CD14-positive monocyte (primary cell): ENCODE measurements at places on chromosomes 16 and 17. TPM values are rescaled to one million over a fixed set of nuclear protein-coding genes. Genes with fewer than 3 reads are reported as not detected.

- DNase-seq, result no peak
These were observed 11.3 kb downstream of the WWP2 start for GRCh38 chr16:69773260-69773947.

The HMOX2 gene
- 33.2 TPM for polyA plus RNA-seq

The SPATA32 gene
- polyA plus RNA-seq, result not detected

The RAMP2 gene
- polyA plus RNA-seq, result not detected

DNA sequence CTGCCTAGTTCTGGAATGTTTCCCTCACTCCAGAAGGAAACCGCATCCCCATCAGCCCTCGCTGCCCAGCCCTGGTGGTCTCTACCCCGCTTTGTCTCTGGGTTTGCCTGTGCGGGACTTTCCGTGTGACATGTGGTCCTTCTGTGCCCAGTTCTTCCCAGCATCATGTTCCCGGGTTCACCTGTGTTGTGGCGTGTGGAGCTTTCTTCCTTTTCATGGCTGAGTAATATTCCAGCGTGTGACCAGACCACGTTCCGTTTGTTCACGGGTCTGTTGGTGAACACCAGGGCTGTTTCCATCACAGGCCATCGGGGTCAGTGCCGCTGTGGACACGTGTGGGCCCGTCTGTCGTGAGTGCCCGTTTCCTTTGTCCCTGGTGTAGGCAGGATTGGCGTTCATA is 32.1 kb downstream of the CACNA1H start:
- DNase-seq, result no peak

GRCh38 chr16:67391424-67392300 is 1.6 kb downstream of the TPPP3 start:
- peak; percentile 16 for DNase-seq

- no peak for DNase-seq
These were observed 4.5 kb upstream of the MEIOB start for GRCh38 chr16:1876468-1876867.

DNA sequence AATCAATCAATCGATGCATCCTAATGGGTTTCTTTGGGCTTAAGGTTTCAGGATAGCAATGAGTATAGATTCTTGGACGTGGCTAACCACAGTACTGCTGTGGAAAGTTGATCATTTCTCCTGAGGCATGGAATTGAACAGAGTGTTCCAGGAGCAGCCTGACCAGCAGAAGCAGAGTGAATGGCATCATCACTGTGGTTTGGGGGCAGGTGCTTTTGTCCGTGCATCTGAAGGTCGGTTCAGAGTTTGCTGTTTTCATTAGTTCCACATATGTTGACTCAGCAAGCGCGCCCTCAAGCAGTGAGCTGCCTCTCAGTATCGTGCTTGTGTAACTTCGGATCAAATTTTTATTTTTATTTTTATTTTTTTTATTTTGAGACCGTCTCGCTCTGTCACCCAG is 24.9 kb downstream of the KIAA0513 start:
- no peak for DNase-seq

DNA sequence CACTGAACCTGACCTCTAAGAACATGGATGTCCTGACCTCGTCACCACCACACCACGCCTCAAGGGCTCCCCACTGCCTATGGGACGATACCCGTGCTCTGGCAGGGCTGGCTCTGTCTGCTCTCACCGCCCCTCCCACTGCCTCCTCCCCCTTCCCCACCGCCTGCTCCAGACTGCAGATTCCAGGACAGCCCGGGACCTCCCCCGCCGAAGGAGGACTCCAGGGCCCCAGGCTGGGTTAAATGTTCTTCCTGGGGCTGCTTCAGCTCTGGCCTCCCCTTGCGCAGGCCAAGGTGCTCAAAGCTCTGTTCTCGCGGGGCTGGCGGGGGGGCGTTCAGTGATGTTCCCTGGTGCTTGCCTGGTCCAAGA is 3.1 kb downstream of the NPW start:
- peak; percentile 37 for DNase-seq

DNA sequence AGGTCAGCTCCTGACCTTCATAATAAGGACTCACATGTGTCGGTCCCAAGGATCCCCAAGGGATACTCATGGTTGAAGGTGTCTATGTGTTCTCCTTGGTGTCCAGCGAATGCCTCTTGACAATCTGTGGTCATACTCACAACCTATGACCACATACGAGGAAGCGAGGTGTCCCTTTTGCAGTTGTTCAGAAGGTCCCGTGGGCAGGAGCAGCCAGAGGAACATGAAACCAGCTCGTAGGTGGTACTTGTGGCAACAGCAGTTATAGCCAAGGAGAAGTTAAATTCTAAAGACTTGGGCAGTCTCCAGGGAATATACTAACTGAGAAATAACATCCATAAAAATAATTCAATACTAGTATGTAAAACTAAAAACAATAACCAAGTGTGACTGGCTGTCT is 685.3 kb downstream of the WWOX start:
- DNase-seq, result no peak

DNA sequence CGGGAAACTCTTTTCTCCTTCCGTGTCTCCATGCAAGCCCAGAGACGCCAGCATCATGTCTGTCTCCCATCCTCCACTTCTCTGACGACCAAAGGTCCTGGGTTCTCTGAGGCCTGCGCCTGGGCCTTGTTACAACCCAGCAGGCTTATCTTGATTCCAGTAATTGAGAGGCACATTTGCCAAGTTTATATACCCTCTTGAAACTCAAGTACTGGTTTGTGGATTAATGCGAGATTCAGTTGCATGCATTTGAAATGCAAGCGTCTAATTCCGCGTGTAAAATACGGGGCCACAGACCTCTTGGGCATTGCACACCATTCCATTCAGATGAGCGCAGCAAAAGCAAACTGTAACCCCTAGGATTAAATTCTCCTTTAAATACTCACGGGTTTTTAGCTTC is 28.7 kb upstream of the CRISPLD2 start:
- no peak for DNase-seq

- no peak for DNase-seq
These were observed 327.6 kb downstream of the GRIN2A start for GRCh38 chr16:9854675-9855074.

DNA sequence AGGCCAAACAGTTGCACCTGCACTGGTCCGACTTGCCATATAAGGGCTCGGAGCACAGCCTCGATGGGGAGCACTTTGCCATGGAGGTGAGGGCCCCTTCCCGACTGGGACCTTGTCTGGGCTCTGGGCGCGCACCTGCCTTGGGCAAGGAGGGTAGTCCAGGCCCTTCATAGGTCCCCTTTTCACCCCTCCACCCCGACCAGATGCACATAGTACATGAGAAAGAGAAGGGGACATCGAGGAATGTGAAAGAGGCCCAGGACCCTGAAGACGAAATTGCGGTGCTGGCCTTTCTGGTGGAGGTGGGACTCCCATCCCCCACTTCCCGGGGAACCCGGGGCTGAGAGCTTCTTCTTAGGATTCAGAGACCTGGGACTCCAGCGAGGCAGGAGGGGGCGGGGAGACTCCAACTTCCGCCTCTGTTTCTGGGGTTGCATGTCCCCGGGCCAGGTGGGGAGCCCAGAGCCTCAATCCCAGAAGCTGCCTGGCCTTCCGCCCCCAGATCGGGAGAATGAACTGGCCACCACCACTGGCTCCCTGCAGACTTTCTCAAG is 7.8 kb downstream of the CA4 start:
- no peak for DNase-seq

GRCh38 chr17:81528384-81528650 is 140 bp downstream of the FSCN2 start:
- no peak for DNase-seq

DNA sequence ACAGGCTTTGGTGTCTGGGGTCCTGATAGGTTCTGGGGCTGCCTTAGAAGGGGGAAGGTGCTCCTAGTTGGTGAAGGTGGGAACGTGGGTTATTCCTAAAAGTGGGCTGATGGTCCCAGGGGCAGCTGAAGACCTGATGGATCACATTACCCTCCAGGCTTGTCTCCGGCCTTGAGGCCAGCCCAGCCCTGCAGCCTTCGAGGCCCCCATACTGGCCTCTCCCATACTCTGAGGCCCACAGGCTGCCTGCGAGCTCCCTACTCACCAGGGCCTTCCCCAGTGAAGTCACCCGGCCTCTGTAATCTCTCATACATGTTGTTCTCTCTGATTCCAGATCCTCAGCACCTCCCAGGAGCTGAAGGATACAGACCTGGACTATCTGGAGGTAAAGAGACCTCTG is 2.7 kb downstream of the RNF112 start:
- DNase-seq, result no peak

GRCh38 chr17:81527591-81528383 is at the start of gene FSCN2:
Gene FSCN2 (plus strand): TSS chr17:81528377. CDS start chr17:81528532, 155 bp downstream.
- no peak for DNase-seq

DNA sequence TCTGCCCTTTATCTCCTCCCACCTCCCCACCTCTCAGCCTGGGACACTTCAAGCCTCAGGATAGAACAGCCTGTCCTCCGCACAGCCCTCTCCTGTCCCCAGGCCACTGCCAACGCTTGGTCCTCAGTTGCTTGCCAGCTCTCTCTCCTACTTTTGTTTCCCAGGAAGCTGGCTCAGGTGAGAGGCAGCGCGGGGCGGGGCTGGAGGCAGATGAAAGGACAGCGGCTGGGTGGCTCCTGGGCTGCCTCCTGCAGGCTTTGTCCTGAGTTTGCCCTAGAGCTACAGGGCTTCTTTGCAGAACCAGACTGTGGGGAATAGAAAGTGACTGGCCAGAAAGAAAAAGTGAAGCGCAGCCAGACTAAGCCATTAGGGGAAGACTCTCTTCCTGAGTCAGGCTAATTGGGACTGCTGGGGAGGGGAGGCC is 48.2 kb upstream of the CDC42EP4 start:
- DNase-seq, result no peak

The CD300LF gene
- polyA plus RNA-seq, result 112 TPM

DNA sequence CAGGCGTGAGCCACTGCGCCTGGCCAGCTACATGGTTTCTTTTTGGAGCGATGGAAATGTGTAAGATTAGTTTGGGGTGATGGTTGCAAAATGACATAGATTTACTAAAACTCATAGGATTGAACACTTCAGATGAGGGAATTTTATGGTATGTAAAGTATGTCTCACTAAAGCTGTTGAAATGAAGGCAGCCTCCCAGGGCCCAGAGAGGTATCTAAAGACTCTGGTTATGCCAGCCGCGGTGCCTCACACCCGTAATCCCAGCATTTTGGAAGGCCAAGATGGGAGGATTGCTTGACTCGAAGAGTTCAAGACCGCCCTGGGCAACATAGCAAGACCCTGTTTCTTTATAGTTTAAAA is 254.9 kb downstream of the PARN start:
- DNase-seq, result no peak

The REXO5 gene
- polyA plus RNA-seq, result 1.4 TPM

The PIPOX gene
- 0.45 and 0.56 TPM in 2 replicates for polyA plus RNA-seq

The SCNN1B gene
- polyA plus RNA-seq, result not detected in 2 replicates

The TMEM88 gene
- polyA plus RNA-seq, result not detected

DNA sequence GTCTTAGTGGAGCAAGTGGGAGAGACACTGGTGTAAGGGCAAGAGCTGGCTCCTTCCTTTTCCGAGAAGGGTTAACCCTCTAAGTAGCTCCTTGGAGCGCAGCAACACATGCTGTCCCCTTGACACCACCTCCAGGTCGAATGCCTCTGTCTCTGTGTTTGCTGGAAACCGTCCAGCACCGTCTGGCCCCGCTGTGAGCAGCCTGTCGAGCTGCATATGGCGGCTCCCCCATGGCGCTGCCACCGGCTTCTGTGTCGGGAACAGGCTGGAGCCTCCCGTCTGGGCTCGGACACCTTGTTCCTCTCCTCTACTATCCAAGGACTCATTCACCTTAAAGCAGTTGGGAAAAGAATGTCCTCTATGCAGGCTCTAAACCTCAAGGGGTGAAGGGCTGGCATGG is 28.9 kb upstream of the WSCD1 start:
- DNase-seq, result no peak

GRCh38 chr17:81082177-81083073 is 47.5 kb downstream of the BAIAP2 start:
- no peak for DNase-seq

The KCNH6 gene
- polyA plus RNA-seq, result not detected

DNA sequence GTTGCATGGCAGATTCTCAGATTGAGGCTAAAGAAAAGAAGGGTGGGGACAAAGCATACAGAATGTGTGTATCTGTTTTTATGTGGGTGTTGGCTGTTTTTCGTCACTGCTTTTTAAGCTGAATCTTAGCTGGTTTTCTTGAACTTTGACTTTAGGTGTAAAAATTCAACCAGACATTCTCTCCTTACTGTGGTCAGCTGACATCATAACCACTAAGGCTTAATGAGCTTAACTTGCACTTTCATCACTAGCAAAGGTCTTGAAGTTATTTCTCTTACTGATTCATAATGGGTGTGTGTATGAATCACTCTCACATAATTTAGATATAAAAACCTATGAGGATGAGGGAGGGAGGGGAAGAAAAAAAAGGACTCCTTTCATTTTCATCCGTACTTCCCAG is 4.0 kb upstream of the CDC6 start:
- no peak for DNase-seq

GRCh38 chr17:17729620-17730249 is 48.5 kb downstream of the RAI1 start:
- no peak for DNase-seq

DNA sequence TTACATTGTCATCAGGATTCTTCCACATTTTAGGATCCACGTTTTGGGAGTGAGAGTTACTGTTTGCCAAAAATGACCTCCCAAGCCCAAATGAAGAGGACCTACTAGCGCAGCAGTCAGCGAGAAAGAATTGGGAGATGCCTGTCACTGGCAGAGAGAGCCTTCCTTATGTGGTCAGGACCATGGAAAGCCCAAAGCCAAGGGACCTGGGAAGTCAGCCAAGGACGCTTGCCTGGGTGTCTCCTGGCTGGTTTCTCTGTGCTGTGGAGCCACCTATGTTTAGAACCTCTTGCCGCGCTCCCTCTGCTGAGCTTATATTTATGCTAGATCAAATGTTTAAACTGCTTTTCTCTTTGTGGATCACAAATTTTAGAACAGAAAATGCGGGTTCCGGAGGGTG is 24.9 kb upstream of the RHBDL3 start:
- DNase-seq, result no peak

GRCh38 chr17:60792250-60792898 is 114.7 kb downstream of the BCAS3 start:
- DNase-seq, result no peak

DNA sequence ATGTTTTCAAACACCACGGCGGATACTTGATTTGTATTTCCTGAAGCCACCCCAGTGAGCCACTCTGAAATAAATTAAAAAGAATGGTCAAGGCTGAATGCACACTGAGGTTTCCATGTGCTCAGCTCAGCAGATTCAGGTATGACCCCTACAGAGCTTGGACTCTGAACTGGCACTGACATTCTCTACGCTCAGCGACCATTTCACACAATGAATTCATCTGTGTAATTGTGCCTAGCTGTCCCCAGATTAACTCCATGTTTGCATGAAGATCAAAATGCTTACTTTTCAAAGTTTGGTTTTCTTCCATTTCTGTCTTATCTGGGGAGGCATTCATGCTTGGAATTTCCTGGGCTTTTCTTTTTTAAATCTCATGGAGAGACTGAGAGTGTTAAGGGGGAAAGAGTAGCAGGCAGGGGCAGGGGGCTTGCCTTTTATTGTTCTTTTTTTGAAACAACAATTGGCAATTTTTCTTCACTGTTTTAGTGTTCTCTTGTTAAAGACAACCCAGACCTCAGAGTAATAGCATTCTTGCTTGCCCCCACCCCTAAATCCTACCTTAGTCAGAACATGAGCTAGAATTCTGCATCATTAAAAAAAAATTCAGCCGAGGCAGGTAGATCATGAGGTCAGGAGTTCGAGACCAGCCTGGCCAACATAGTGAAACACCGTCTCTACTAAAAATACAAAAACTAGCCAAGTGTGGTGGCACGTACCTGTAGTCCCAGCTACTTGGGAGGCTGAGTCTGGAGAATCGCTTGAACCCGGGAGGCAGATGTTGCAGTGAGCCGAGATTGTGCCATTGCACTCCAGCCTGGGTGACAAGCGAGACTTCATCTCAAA is 85.5 kb upstream of the HNF1B start:
- DNase-seq, result no peak

The PABPN1L gene
- polyA plus RNA-seq, result not detected
